Mesenchymal stem cell (in vitro differentiated cells and primary cell): ENCODE measurements at places on chromosomes 5 and 9.
A peak's percentile ranks its signal among the peaks of the same experiment; 100 is the strongest.

- peak; percentile 69 for DNase-seq
Observed at GRCh38 chr9:134597957-134598883, 43.4 kb upstream of the COL5A1 start.

GRCh38 chr5:53825016-53825415 lies 264.6 kb downstream of the NDUFS4 start:
- no peak for DNase-seq

DNA sequence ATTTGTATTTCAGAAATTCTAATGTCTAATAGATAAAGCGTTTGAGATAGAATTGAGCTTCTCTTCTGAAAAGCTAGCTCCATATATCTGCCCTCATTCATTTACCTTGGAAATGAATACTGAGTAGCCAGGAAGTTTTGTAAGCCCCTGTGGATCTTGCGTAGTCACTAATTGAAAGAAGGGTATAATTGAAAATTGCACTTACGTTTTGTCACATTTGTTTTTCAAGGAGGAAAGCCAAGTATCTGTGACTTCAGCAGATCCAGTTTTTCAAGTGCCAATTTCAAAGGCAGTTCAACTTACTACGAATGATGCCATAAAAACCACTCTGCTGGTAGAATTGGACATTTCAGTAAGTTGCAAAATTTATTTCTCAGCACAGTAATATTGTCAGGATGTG lies 14.0 kb downstream of the MTRR start:
- DNase-seq, result no peak

- peak; percentile 65 for DNase-seq
Observed at GRCh38 chr9:15205632-15206420, 101.2 kb downstream of the TTC39B start.

GRCh38 chr9:16754662-16755061 lies 115.8 kb downstream of the BNC2 start:
- DNase-seq, result no peak

DNA sequence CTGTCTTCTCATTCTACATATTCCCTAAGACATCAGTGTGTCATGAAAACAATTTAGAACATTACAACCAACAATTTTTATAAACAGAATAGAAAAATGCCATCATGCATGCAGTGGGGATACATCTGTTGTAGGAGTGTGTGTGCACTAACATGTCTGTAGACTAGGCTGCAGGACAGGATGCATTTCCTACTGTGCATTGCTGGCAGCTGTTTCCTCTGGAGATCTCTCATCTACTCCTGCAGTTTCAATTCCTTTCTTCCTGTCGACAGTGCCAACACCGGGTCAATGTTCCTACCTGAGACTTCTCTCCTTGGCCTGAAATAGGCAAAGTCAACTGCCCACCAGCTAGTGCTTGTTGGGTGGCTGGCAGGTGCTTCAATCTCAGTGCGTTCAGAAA lies 69.8 kb downstream of the ANKH start:
- DNase-seq, result no peak

GRCh38 chr5:134142052-134142451 lies 27.6 kb downstream of the TCF7 start:
- DNase-seq, result no peak

- DNase-seq, result no peak
Observed at GRCh38 chr9:135522137-135522877, 1.1 kb downstream of the LCN1 start.

DNA sequence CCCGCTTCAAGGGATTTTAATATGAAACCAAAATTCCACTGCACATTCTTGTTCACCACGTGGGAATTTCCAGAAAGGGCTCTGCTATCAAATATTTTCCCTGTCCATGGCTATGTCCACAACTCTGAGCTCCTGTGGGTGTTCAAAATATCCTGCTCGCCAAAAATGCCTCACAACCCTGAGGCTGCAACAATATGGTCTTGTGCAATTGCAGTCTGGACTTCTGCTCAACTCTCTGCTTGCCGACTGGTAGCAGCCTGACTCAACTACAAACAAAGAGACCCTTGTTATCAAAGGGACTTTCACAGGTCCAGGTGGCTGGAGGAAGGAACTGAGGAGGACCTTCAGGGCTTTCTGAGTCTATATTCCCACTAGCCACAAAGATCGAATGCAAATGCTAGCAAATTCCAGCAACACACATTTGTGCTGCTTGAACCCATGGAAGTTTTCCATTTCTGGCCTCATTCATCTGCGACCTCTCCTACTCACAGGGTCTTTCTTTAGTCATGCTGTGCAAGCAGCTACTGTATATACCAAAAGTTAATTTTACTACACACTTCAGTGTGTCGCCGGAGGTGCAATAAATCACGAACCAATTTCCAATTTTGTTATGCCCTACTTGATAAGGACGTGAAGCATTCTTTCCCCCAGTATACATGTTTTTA lies 169.2 kb upstream of the SLC30A5 start:
- DNase-seq, result peak; percentile 27

- DNase-seq, result peak; percentile 34
Observed at GRCh38 chr9:95854386-95855020, 21.0 kb upstream of the ERCC6L2 start.

DNA sequence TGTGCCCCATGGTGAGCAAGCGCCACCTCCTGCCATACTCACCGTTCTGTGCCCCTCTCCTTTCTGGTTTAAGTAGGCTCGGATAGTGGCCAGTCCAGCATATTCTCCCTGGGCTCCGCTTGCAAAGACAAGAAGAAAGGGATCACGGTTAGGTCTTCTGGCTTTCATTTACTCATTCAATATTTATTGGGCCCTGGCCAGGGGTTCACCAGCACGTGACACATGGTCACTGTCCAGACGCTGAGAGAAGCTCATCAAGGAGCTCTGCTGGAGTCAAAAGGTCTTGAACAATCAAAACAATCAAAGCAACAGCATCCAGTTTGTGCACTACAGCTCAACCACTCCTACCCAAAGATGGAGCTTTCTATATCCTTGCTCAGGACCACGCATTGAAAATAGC lies 80.2 kb downstream of the GLDC start:
- DNase-seq, result no peak

GRCh38 chr5:127834554-127834953 lies 131.4 kb downstream of the CCDC192 start:
- no peak for DNase-seq

DNA sequence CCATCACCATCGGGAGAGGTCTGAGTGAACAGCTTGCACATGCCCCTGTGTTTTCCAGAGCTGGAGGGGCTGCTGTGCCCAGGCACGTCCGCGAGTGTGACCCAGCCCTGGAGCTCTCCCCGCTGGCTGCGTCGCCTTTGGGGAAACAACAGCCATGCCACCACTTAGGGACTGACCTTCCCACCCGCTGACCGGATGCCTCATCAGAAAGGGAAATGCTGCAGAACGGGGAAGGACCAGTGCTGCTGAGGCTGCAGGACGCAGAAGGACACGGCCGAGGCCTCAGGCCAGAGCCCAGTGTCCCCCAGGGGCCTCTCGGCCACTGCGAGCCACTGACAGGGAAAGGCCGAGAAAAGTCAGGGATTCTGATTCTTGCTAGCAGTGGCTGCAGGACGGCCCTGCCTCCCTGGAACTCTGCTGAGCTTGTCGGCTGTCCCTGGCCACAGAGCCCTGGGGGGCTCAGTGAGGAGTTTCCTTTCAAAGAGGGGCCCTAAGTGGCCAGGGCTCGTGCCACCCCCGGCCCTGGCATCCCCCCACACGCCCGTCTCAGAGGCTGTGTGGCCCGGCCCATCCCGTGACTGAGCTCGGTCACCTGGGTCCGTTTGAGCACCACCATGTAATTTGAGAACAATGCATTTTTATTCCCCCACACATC lies 130.8 kb downstream of the ZNF354C start:
- DNase-seq, result no peak

DNA sequence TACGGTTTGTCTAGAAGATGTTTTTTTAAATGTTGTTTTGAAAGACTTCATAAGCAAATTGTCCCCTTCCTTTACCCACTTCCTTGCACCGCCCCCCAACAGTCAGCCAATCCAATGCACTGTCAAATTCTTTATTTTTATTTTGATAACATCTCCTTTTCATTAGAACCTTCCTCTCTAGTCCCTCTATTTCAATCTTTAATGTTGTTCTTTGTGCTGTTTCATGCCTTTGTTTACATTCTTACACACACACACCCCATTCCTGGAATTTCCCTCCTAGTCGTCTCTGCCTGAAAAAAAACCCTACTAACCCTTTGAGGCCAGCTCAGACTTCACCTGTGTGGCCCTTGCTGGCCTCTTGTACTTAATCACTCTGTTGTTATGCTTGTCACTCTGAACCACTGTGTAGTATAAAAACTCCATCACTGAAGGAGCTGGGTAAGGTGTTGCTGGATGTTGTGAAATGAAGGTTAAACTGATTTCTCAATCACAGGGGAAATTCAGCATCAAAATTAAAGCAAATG lies 133.4 kb downstream of the UGCG start:
- peak; percentile 78 for DNase-seq

GRCh38 chr5:53219174-53219573 lies 109.6 kb upstream of the MOCS2 start:
- no peak for DNase-seq

GRCh38 chr5:65721050-65721719 lies 724 bp downstream of the SGTB start:
- peak; percentile 86 for DNase-seq

DNA sequence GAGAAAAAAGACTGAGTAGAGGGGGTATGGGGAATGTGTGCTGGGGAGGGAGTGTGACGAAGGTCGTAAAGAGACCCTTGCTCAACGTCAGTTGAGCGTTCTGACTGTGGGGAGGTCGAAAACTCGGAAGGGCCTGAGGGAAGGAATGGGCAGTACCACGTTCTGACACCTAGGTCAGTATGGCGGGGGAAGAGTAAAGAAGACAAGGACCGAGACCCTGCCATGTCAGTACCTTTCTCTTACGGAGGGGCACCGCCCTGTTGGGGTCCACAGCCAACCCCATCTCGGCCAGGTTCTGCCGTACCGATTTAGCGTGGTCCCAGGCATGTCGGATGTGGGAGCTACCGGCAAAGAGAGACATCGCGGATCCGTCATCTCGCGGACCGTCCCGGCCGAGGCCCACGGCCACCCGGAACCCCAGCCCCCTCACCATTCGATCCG lies 375 bp downstream of the NOP16 start:
- DNase-seq, result peak; percentile 62

DNA sequence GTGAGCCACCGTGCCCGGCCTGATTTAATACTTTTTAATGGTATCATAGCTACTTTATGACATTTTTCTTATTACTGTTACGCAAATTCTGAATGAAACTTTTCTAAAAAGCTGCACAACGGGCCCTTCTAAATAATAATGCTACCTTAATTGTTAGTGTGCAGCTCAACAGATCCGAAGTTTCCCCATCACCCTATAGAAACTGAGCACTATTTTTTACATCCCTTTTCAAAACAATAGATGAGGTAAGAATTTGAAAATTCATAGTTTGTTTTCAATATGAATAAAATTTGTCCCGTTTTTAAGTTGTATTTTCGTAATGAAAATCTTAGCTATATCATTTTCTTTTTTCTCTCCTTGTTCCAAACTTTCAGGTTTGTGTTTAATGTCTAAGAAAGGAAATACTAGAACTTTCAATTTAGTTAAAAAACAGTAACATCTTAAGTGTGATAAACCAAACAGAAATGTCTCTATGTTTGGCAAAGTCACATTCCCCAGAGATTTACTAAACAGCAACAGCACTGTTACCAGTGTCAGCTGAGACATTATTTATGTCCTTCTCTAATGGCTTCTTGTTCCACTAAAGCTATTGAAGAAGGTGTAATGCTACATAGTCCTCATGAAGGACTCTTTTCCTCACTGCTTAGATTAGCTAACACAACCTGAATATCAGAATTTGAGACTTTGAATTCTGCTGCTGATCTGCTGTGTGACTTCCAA lies 22.9 kb downstream of the KIF2A start:
- peak; percentile 51 for DNase-seq

DNA sequence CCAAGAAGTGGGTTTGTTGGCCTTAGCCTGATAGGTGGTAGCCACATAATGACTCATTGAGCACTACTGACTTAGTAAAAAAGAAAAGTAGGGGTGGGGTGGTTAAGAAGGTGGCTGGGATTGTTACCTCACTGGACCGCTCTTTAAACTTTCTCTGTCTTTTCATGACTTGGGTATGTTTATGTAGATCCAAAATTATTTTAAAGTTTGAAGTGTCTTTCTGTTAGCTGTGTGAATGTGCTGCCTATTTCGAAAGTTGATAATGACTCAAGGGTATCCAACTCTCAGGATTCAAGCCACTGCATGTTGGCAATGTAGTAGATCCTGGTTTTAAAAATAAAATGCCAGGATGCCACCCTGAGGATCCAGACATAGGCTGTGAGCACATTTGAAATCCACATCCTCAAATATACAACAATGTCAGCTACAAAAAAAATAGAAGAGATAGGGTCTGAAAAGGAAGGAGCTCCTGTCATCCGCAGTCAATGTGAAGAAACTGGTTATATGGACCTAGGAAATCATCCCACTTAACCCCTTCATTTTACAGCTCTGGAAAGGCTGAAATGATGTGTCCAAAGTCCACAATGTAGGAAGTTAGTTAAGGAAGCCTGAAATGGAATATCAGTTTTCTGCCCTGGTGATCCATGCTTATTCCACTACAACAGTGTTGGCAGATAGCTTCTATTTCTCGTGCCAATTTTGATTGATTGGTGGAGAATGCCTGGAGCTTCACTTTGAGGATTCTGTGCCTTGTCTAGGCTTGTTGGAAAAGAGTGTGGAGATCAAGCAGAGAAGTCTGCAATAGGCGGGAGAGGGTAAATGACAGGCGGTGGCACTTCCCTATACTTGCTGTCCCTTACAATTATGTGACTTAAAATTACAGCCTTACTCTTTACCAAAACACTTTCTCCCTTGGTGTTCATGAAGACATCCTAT lies 23.4 kb downstream of the ZNF462 start:
- no peak for DNase-seq

- DNase-seq, result peak; percentile 45
Observed at GRCh38 chr9:110143485-110143884, 64.5 kb downstream of the C9orf152 start.

- no peak for DNase-seq
Observed at GRCh38 chr5:97528941-97529340, 345.9 kb upstream of the RIOK2 start.
